Right atrium auricular region (tissue), 2 donors: ENCODE measurements at places on chromosomes 2 and 18.

DNA sequence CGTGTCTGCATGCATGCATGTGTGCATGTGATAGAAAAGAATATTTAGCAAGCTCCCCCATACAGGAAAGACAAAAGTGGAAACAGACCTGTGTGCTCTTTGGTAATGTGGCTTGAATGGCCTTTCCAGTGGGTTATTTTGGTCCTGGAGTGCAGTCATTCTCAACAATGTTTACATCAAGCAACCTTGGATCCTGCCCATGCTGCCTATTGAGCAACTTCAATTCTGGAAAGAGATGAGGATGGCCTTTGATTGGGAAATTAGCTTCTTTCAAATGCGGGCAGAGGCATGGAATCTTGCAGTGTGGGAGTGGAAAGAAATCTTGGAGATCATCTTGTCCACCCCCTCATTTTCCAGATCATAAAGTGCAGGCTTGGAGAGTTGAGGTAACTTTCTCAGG, 87.2 kb upstream of the SMAD2 start:
- no peak for DNase-seq

GRCh38 chr2:149028377-149028776, 10.1 kb upstream of the LYPD6B start:
- DNase-seq, result no peak

- no peak for DNase-seq
These were observed 126.4 kb downstream of the CDH2 start for GRCh38 chr18:28050545-28050944.

GRCh38 chr2:207260021-207260420, 94.3 kb upstream of the KLF7 start:
- DNase-seq, result no peak

- no peak for DNase-seq
These were observed 10.7 kb upstream of the THNSL2 start for GRCh38 chr2:88159481-88159880.

- DNase-seq, result no peak
These were observed 567.4 kb downstream of the TSN start for GRCh38 chr2:122322815-122323214.

GRCh38 chr2:167987026-167987425, 260.4 kb downstream of the STK39 start:
- no peak for DNase-seq

DNA sequence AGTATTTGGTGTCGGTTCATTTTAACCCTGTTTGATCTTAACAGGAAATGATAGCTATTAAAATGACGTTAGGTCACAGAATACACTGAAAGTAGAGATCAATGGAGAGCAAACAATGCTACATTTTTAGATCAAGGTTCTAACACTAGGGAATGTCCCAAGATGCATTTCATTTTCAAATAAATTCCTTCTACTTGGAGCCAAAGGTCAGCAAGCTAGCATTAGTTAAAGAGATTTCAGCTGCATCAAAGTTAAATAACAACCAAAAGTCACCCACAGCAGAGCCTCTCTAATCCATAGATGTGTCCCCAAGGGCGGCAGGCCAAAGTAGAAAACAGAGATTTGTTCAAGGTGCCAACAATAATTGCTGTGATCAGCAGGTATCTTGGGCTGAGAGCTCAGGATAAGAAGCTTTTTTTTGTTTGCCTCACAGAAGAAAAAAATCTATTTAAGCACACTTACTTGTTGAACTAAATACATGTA, 1233.6 kb upstream of the TMEFF2 start:
- no peak for DNase-seq

- peak; percentile 74 for DNase-seq
These were observed 19.0 kb upstream of the TMEM247 start for GRCh38 chr2:46460241-46460921.

DNA sequence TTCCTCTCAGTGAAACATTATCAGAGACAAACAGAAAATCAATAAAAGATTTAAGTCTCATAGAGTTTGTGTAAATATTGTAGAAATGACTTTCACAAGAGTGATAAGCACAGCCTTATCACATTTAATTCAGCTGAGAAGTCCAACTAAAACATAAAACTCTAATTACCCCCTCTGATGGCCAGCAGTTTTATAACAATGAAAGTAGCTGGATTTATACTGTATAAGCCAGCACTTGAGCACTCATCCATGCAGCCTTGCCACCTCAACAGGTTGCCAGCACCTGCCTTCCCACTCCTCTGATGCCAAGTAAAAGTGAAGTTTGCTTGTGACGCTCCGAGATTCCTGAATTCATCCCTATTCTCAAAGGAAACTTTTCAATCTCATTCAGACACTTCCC, 103.0 kb upstream of the STK39 start:
- no peak for DNase-seq

GRCh38 chr2:51990684-51991083, 958.8 kb upstream of the NRXN1 start:
- no peak for DNase-seq

DNA sequence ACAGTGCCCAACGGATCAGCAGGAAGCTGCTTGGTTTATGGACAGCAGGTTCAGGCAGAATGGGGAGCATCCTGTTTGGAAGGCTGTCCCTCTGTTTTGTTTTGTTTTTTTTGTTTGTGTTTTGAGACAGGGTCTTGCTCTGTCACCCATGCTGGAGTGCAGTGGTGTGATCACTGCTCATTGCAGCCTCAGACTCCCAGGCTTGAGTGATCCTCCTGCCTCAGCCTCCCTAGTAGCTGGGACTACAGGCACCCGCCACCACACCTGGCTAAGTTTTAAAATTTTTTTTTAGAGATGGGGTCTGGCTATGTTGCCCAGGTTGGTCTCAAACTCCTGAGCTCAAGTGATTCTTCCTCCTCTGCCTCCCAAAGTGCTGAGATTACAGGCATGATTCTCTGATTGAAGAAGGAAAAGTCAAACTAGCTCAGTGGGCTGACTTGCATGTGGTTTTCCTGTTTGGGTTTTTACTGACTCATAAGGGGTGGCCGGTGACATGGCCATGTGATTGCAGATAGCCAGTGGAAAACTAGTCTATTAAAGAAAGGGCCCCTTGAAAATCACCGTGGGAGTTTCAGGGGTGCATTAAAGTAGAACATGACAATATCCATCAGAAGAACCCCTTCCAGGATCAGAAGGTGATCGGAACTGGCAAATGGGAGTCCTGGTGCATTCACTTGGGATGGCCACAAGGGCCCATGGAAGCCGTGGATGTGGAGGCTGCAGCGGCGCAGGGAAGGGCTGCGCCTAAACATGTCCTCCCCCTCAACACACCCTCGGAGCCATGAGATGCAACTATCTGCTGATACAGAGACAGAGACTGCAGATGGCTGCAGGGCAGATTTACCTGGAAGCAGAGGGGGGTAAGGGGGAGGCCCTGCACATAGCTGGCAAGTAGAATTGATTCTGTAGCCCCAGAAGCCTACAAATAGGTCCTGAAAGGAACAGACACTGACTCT, 26.5 kb downstream of the AQP12B start:
- DNase-seq, result peak; percentile 28

DNA sequence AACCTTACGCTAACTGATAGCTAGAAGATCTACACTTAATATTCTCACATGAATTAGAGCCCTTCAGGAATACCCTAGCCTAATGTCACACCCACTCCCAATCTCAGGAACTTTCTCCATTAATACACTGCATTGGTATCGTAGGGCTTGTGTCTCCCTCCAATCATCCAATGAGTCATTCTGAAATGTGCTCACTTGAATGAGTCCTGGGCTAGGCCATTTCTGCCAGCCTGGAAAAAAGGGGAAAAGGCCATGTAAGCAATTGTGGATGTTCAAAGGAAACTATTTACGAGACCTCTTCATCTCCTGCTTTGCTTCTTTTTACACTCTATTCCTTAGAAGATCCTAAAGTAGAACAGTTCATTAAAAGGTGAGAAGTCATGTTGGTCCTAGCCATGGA, 18.8 kb downstream of the ZEB2 start:
- DNase-seq, result no peak

DNA sequence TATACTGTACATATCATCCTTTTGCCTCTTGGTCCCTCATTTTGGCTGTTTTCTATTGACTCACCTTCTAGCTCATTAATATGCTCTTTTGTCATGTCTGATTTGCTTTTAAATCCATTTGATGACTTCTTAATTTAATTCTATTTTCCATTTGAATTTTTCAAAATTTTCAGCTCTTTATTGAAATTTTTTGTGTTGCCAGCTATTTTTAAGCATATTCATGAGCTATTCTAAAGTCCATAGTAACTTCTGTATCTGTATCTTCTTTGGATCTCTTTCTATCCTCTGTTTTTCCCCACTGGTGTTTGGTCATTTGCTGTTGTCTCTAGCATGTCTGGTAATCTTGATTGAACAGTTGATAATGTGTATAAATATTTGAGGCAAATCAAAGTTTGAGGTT, 227.8 kb downstream of the NDUFA10 start:
- DNase-seq, result no peak

- no peak for DNase-seq
These were observed 360.9 kb upstream of the ZC3H15 start for GRCh38 chr2:186125156-186125555.

GRCh38 chr2:29361231-29361630, 246.0 kb downstream of the CLIP4 start:
- no peak for DNase-seq

DNA sequence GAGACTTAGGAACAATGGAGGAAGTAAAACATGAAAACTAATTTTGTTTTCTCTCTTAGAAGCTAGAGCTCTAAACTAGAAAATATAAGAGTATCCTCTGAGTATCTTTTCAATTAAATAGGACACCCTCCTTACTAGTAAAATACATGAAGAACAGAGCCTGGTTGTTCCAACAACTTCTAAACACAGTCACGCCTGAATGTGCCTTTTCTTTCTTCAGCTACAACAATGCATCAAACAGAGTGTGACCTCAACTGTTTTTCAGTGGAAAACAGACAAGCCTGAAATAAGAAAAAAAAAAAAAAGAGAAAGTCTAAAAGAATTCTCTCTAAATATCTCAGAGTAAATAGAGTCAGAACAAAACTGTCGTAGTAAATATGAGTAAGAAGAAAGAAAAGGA, 928.8 kb downstream of the CNTNAP5 start:
- no peak for DNase-seq

GRCh38 chr18:10286580-10287150, 167.8 kb upstream of the APCDD1 start:
- no peak for DNase-seq

DNA sequence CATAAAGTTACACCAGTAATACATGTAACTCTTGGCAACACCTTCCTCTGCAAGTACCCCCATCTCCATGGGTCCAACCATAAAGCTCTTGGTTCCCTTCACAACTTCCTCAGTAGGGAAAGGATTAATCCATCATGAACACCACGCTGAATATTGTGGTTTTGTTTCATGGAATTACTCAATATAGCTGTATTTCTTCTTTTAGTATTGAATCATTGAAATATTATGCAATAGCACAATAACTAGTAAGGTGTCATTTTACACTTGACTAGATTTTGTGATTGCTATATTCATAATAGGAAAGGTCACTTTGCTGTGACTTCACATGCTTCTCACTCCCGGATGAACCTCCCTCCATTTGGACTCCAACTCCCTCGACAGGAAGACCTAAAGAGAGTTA, 29.7 kb upstream of the PID1 start:
- DNase-seq, result no peak

- DNase-seq, result no peak
These were observed 54.4 kb downstream of the RPL37A start for GRCh38 chr2:216553093-216553478.

- DNase-seq, result no peak
These were observed 25.9 kb downstream of the CNTNAP5 start for GRCh38 chr2:124050833-124051497.

DNA sequence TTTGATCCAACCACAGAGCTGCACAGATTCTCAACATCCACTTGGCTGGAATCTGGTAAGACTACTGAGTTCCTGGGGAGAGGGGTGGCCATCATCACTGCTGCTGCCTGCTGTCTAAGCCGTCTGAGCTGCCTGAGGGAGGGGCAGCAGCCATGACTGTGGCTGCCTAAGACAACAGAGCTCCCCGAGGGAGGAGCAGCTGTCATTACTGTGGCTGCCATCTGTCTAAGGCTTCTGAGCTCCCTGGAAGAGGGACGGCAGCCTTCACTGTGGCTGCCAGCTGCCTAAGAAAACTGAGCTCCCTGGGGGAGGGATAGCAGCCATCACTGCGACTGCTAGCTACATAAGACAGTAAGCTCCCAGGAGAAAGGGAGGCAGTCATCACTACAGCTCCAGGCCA, 584.4 kb downstream of the NR4A2 start:
- no peak for DNase-seq

GRCh38 chr2:151171186-151171585, 90.5 kb downstream of the RBM43 start:
- DNase-seq, result no peak

DNA sequence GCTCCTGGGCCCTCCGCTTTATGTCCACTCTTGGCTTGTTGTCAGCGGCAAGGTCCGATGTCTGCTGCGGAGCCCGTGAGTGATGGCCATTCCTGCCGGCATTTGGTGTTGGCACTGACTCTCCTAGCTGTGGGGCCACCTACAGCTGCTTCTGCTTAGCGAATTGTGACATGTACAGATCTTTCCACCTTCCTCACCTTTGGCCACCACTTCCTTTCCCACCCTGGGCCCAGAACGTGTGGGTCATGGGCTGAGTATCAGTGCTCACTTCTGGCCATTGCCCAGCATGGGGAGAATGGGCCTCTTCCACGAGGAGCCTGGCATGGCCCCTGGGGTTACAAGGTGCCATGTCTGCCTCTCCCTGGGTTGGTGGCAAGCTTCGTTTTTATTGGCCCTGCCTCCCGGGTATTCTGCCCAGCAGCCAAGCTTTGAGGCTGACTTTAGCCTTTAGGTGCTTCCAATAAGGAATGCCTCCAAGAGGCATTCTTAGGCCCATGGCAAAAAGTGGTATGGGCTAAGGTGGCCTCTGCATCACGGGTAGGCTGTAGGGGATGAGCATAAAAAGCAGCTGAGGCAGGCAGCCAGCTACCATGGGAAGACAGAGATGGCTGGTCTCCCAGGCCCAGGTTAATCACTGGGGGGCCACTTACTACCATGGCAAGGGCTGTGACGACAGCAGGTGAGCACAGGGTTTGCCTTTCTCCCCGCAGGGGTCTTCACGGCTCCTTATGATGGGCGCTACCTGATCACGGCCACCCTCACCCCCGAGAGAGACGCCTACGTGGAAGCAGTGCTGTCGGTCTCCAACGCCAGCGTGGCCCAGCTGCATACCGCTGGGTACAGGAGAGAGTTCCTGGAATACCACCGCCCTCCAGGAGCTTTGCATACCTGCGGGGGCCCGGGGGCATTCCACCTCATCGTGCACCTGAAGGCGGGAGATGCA, 65.8 kb downstream of the EMILIN2 start:
- DNase-seq, result peak; percentile 55

DNA sequence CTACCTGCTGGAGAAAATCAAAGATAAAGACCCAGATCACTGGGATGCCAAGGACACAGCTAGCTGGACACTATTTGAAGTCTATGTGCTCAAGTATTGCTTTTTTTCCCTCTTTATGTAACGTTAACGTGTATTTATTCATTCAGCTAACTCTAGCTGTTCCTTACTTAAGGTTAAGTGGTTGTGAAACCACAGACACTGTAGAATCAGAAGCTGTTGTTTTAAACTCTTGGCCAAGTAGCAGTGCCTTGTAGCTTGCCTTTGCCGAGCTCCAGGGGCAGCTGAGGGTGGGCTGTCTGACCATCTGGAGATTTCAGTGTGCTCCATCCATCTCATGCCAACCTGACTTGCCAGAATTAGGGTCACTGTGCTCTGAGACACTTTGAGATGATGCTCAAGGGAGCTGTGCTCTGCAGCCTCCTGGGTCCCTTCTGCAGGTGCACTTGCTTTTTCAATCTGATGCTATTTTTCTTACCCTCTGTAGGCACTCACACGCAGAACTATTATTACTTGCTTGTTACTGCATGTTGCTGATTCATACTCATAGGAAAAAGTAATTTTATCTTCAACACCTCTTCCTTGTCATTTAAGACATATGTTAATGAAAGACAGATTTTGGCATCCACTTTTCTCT, 116.2 kb downstream of the METTL8 start:
- DNase-seq, result no peak
